ENCODE measurements at places on chromosomes 7 and 10. TPM values are rescaled to one million over a fixed set of nuclear protein-coding genes. Genes with fewer than 3 reads are reported as not detected.

The FFAR4 gene
- not detected for total RNA-seq

The LIPM gene
- total RNA-seq: not detected

The HGF gene
- total RNA-seq: 167 TPM

The FOXI2 gene
- not detected for total RNA-seq

The PILRA gene
- total RNA-seq: not detected

The GSTK1 gene
- 185 TPM for total RNA-seq

The NEURL1 gene
- not detected for total RNA-seq

The TFR2 gene
- not detected for total RNA-seq
